ENCODE measurements at places on chromosomes 3 and 15.

- DNase-seq: no peak
These were observed 102.0 kb downstream of the IL12A start for GRCh38 chr3:160090653-160091052.

DNA sequence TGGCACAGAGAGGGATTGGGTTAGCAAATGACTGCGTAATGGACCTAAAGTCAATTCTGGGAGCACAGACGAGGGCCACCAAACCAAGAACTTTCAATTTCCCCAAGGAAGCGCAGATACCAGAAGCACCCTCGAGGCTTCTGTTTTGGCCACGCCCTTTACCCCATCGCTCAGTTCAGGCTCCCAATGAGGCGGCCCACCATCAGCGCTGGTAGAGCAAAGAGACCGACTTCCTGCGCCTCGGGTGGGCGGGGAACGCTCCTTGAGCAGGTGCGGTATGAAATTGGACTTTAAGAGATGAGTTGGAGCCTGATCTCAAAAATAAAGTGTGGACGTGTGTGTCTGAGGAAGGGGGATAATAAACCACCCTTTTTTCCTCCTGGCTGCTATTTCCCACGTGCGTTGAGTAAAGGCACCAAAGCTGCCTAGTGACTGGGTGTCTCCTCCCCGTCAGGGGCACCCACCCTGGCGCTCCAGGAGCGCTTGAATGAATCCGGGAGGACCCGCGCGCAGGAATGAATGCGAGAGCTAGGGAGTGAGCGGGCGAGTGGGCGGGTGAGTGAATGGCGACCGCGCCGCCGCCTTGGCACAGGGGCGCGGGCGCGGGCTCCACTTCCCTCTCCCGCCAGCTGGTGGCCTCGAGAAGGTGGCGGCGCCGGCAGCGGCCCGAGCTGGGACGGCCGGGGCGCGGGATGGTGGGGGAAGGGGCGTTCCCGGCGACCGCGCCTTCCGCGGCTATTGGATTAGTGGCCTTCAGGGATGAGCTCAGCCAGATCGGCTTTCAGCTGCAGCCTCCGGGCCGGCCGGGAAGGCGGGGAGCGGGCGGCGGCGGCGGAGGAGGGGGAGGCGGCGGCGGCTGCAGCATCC lies at the start of gene SPSB4:
SPSB4 (plus strand) TSS at position 772 of the 867 bp plus-strand sequence. CDS start 14,758 bp downstream, outside the sequence.
- peak; percentile 80 for DNase-seq

GRCh38 chr3:138498991-138499390 lies 64.6 kb downstream of the ESYT3 start:
- DNase-seq: no peak

GRCh38 chr3:71994906-71995305 lies 210.0 kb upstream of the PROK2 start:
- no peak for DNase-seq

- peak; percentile 33 for DNase-seq
These were observed 44.6 kb upstream of the NEDD4 start for GRCh38 chr15:56038015-56038414.

GRCh38 chr15:80570553-80570952 lies 124.6 kb upstream of the ABHD17C start:
- DNase-seq: no peak

- no peak for DNase-seq
These were observed 32.6 kb upstream of the MTHFS start for GRCh38 chr15:79929412-79929811.

DNA sequence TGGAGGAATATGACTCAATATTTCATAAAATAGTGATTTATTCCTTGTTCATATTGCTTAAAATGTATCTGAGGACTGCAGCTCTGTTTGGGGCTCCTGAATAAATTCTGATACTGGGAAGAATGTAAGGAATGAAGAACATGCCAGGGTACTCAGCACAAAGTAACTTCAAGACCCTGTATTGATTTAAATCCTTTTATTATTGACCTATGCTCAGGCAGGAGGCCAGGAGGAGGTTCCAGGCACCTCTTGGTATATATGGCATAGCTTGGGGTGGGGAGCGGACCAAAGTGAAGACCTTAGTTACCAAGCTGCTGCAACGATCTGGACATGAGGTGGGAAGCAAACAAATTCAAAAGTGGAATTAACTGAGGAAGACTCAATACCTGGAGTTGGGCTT lies 142.8 kb upstream of the PEX5L start:
- DNase-seq: no peak

DNA sequence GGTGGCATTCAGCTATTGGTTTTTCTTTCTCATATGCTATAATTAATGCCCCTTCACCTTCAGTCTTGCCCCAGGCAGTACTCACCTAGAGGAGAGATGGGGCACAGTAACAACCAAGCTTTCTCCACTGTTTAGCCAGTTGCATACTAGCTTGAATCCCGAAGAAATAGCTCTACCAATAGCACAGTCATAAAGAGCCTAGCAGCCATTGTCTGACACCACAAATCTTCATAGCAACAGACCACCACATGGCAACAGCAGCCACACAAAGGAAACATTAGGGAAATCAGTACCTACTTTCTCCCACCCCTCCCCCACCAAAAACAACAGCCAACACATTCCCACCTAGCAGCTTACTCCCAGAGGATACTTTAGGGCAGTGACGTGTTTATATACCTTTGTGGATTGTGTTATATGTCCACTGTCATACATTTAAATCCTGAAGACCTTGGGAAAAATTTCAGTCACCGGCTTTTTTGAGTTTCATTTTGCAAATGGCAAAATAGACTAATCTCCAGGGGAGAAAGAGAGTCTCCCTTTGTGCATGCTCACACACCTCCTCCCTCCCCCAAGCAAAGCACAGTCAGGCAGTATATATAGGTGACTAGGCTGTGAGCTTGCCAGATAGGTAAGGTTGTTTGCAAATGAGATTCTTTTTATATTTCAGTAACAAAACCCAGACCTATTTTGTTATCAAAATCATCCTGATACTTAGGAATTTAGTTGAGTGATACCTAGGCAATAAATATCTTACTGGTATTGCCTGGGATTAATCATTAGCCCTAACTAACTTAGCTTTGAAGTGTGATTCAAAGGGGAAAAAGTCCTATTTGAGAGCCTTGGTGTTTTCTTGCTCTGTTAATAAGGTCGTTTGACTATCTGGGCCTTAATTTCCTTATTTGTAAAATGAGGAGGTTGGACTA lies 140.6 kb downstream of the RBPMS2 start:
- DNase-seq: peak; percentile 20

GRCh38 chr3:6723205-6723604 lies 137.7 kb upstream of the GRM7 start:
- DNase-seq: no peak

DNA sequence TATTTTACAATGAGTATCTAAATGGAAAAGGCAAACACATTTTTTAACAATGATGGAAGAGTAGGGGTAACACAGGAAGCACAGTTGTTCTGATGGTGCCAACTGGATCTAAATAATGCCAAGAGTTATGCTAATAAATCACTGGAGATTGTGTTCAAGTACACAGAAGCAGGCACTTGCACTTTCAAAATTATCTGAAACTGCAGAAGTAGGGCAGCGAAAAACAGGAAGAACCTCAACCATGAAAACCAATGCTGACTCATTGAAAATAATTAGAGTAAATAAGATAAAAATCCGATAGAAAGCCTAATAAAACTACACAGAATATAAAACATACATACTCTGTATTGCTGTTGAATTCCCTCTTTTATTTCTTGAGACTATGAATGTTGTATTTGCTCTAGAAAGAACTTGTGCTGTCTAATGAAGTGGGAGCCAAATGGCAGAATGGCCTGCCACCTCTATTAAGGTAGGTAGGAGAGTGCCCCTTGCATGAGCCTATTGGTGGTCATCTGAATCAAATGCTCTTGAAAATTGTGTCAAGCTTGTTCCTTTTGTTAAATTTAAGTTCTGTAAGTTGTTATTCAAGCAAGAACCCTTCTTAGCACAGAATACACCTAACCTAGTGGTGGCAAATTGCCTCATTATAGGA lies 93.7 kb downstream of the ABI3BP start:
- DNase-seq: no peak

DNA sequence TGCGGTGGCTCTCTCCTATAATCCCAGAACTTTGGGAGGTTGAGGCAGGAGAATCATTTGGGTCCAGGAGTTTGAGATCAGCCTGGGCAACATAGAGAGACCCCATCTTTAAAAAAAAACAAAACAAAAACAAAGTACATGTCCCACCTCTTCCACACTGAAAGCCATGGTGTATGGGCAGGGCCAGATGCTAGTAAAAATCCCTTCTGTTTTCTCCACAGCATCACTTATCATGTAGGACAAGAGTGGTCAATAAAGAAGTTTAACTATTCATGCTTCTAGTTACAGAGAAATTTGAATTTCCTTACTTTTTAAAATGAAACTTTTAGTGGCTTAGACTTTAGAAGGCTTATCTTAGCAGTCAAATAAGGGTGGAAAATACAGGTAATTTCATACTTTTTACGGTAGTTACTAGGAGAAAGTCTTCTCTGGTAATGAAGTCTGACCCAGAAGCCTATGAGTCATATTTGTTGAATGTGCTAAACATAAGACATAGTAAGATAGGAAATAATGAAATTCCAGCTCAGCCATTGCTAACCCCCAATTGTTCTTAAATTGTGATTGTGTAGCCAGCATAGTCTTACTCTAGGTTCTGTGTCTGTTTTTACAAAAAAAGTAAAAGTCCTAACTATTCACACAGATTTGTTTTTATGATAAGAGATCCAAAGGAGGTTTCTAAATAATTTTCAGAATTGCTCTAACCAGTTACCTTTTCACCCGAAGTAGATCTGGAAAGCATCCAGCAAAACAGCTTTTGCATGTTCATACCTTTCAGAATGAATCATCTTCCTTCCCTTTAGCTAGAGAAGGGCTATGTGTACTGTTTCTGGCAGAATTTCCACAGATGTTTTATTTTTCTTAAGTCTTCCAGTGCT lies 16.4 kb upstream of the ZNF609 start:
- DNase-seq: peak; percentile 76

- no peak for DNase-seq
These were observed 10.6 kb downstream of the EPB42 start for GRCh38 chr15:43210172-43210745.

DNA sequence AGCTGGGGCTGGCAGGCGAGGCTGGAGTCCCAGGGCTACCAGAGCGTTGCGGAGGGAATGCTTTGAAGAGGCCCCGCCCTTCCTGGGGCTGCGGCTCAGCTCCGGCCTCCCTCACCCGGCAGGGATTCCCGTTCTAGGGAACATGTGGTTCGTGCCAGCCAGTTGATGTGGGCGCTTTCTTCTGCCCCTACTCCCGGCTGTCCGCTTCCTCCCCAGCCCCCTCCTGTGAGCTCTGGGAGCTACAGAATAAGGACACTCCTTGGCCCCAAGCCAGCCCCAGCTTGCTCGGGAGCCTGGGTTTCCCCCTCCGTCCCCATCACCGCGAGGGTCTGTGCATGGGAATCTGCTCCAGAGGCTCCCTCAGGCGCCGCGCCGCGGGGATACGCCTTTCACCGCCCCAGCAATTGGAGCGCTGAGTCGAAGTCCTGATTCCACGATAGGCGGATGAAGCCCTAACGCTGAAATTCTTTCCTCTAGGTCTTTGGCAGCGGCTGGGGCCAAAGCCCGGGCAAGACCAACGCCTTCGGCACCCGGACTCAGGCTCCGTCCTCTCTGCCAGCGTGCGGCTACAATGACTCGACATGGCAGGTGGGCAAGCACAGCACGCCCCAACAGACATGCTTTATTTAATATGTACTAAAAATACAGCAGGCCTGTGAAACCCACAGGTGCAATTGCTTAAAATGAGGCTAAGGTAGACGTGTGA lies 69.5 kb downstream of the KLF15 start:
- peak; percentile 73 for DNase-seq

DNA sequence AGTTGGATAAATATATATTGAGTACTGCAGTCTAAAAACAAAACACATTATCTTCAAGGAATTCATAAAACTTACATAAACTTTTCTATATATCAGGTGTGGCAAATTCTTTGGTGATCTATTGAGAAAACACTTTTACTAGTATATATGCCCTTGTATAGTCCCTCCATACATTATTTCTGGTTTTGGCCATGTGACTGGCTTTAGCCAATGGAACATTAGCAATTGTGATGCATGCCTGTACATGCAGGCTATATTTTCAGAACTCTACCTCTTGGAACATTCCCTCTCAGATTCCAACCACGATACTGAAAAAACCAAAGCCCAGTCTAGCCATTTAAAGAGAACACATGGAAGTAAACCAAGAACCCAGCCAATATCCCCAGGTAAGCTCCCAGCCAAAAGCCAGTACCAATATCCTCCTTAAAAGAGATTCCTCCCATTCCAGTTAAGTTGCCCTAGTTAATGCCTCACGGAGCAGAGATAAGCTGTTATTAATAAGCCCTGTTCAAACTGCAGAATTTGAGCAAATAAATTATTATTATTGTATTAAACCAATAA lies 152.8 kb downstream of the NEK10 start:
- no peak for DNase-seq

- no peak for DNase-seq
These were observed 15.4 kb downstream of the WNT5A start for GRCh38 chr3:55471522-55472280.

DNA sequence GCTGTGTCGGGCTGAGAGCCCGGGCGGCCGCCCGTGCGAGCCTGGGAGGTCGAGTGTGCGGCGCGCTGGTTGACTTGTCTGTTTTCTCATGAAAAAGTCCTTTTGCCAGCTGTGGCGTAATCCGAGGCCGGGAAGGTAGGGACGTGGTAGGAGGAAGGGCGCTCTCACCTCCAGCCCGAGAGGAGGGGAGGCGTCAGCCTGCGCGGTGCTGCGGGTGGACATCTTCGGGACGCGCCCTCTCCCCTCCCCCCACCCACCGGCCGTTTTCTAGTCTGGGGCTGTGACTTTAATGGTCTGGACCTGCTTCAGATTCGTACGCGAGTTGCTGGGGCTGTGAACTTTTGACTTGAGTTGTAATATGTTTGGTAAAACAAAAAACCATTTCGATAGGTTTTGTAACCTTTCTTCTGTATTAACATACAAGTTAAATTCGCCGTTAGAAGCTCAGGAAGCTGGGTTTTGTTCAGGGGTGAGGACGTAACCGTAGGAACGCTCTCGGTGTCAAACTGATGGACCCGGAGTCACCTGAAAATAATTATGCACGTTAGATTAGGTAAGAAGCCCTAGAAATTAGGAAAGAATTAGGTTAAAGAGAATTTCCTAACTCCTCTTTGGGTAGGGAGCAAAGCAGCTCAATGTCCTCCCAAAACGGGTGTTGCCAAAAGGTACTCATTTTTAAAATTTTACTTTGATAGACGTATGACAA lies 762 bp downstream of the NCK1 start:
- peak; percentile 50 for DNase-seq

- DNase-seq: peak; percentile 23
These were observed 85.0 kb downstream of the HES1 start for GRCh38 chr3:194220901-194221326.

GRCh38 chr3:130093741-130094391 lies 12.2 kb downstream of the ALG1L2 start:
- DNase-seq: no peak

- peak; percentile 60 for DNase-seq
These were observed 21.6 kb upstream of the PLXNA1 start for GRCh38 chr3:126961191-126961790.

All from fibroblast of skin of back (primary cell).